ENCODE measurements at places on chromosomes 4 and X. TPM values are rescaled to one million over a fixed set of nuclear protein-coding genes. Genes with fewer than 3 reads are reported as not detected.
A peak's percentile ranks its signal among the peaks of the same experiment; 100 is the strongest.

DNA sequence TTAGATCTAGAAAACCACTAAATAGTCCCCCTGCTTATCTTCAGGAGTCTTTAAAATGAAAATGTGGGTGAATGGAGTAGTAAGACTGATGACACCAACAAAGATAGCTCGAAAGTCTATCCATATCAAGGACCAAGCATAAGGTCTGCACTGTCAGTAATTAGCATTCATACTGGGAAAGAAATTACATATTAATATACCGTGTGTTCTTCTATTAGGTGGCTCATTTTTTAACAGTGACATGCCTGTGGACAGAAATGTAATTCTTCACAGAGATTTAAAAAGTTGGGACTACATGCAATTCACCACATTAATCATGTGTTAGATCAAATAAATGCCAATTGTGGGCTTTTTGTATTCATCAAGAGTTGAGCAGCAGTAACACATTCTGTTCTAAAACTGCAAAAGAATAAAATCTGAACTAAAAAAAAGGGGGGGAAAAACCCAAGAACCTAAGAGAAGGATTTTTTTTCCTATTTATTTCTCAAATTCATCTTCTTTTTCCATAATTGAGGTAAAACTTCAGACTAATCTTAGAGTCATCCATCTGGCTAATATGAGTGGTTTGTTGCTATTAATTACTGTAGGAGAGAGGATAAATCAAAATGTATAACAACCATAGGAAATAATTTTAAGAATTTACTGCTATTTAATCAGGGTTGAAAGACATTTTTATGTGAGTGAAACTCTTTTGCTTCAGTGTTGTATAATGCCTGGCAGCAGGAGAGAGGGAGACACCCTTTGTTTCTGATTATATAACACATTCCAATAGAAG, 386.7 kb upstream of the IGFBP7 start:
- DNase-seq, result no peak

GRCh38 chr4:107548211-107548905, 171.7 kb downstream of the PAPSS1 start:
- no peak for DNase-seq

DNA sequence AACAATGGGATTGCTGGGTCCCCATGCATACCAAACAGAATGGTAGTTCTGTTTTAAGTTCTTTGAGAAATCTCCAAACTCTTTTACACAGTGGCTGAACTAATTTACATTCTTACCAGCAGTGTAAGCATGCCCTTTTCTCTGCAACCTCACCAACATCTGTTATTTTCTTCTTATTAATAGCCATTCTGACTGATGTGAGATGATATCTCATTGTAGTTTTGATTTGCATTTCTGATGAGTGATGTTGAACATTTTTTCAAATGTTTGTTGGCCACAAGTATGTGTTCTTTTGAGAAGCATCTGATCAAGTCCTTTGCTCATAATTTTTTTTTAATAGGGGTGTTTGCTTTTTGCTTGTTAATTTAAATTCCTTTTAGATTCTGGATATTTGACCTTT, 41.2 kb upstream of the ZMAT1 start:
- no peak for DNase-seq

GRCh38 chrX:78063687-78064086, 40.4 kb upstream of the PGK1 start:
- no peak for DNase-seq

DNA sequence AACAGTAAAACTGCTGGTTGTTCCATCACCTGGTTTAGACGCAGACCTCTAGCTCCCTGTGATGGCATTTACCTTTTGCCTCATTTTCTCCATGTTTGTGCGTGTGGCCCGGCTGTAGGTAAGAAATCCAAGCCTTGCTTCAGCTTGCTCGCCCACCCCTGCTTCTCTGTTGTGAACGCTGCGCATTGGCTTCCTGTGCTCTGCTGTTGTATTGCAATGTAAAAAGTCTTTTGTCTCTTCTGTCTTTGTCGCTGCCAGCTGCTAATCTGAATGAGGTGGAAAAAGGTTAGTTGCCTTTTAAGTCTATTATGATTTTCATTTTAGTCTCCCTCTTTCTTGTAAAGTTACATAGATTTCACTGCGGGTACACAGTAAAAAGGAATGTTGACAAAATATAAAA, 127.3 kb upstream of the PACRGL start:
- DNase-seq, result no peak

DNA sequence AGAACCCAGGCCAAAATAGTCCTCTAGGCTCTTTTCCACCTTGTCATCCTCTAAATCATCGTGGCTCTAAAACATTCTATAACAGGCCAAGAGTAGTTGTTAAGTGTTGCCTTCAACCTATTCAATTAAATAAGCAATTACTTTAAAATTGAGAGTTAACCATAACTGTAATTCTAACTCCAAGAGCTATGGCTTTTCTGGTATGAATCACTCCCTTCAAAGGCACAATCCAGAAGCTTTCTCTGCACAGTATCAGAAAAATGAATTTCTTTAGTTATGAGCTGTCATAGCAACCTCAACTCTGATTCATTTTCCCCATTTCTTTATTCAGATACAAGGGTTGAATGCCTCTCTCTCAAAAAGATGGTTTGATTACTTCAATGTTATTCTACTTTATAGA, 21.7 kb downstream of the INPP4B start:
- no peak for DNase-seq

- DNase-seq, result no peak
Observed at GRCh38 chr4:75146223-75146622, 213.3 kb downstream of the PARM1 start.

DNA sequence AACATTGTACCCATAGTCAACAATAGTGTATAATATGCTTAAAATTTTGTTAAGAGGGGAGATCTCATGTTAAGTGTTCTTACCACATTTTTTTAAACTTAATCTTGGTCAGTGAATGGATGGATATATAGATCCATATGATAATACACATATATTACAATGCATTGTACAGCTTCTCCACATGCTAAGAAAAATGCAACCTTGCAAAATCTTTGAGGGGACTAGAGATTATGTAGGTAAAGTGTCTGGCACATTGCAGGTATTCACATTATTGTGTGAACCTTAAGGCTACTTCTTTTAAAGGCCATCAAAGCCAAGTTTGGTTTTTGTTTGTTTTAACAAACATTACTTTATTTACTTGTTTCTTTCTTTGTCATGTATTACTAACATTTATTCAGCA, 10.4 kb upstream of the GPC3 start:
- no peak for DNase-seq

- DNase-seq, result no peak
Observed at GRCh38 chrX:117335209-117335608, 781.4 kb downstream of the KLHL13 start.

DNA sequence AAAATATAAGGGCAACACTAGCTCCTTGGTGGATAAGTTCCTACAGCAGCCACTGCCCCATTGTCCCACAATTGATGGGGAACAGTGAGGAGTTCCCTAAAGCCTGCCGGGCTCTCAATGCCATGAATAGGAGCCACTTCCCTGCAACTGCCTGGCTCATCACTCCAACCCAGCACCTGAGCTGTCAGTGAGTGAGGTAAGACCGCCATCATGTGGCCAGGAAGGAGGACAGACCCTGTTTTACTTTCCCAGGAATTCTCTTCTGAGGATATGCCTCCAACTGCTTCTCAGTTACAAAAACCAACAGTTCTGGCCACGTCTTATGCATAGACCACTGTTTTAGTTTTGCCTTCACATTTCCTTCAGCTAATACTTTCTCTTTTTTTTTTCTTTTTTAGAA, 45.5 kb downstream of the SRPX start:
- DNase-seq, result peak; percentile 37

- DNase-seq, result no peak
Observed at GRCh38 chr4:40702800-40703151, 47.0 kb upstream of the NSUN7 start.

DNA sequence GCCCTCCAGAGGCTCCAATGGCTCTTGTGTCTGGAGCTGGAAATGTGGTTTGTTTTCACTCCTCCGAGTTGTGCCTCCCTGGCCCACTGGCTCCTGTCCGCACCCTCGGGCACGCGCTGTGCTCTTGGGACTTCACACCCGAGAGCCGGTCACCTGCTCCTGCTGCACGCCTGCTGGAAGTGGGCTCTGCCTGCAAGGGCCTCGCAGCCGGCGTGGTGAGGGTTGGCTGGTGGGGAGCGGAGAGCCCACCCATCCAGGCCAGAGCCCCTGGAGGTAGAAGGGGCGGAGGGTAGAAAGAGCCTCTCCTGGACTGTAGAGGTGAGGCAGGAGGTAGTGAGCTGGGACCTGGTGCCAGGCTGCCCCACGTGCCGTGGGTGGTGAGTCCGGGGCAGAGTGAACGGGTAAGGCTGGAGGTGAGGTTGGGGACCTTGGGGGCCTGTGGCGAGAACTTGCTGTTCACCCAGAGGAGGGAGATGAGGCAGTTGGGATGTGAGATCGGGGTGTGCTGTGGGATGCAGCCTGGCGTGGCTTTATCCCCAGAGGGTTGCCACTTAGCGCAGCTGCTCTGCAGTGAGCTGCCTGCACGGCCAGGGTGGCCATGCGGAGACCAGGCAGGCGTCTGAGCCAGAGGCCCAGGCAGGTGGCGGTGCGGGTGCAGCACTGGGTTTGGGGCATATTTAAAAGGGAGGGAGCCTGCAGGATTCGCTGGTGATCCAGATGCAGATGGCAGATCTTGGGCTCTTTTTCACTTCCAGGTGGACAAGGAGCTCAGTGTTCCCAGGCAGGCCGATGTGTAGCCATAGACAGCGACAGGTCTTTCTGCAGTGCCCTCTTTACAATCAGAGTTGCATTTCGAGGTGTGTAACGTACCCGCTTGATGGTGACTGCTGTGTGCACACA, 48.8 kb downstream of the PCGF3 start:
- no peak for DNase-seq

The TMEM144 gene
- 5.4 TPM for total RNA-seq

The CNKSR2 gene
- total RNA-seq, result not detected

The XG gene
- not detected for total RNA-seq

The TAF7L gene
- total RNA-seq, result not detected

The DACH2 gene
- total RNA-seq, result not detected

The SGMS2 gene
- 29.4 TPM for total RNA-seq

Measured in A172 (cell line).